Activated CD4-positive, alpha-beta memory T cell treated with anti-CD3 and anti-CD28 coated beads for 36 hours (primary cell): ENCODE measurements at places on chromosomes 6 and 20. TPM values are rescaled to one million over a fixed set of nuclear protein-coding genes. Genes with fewer than 3 reads are reported as not detected.

Gene RIPPLY2
- not detected for total RNA-seq

Gene TRIM31
- total RNA-seq: not detected

Gene RNF144B
- total RNA-seq: 2.9 TPM

- no peaks in the 10 kb centered on the region for H3K4me1 ChIP-seq
- no peak for DNase-seq
Measured at GRCh38 chr6:22828179-22829062, 259.1 kb downstream of the HDGFL1 start.

GRCh38 chr6:53179961-53180651 lies 31.5 kb upstream of the GCM1 start:
- peaks cover 2% of the 10 kb centered on the region for H3K4me1 ChIP-seq
- H3K27ac ChIP-seq: no peak overlapping the region
- H3K27me3 ChIP-seq: no peaks in the 10 kb centered on the region

- H3K27ac ChIP-seq: no peak overlapping the region
- no peak overlapping the region for H3K4me3 ChIP-seq
- peaks cover 84% of the 10 kb centered on the region for H3K36me3 ChIP-seq
- H3K27me3 ChIP-seq: no peaks in the 10 kb centered on the region
Measured at GRCh38 chr6:125279961-125280360, 21.8 kb downstream of the HDDC2 start.

- no peak for DNase-seq
- no peak overlapping the region for H3K4me3 ChIP-seq
- no peak overlapping the region for H3K27ac ChIP-seq
- peaks cover 3% of the 10 kb centered on the region for H3K4me1 ChIP-seq
- H3K36me3 ChIP-seq: peaks cover 4% of the 10 kb centered on the region
Measured at GRCh38 chr6:12173661-12174060, 116.5 kb upstream of the EDN1 start.

GRCh38 chr6:39266782-39267355 lies 37.6 kb upstream of the KCNK5 start:
- peaks cover 3% of the 10 kb centered on the region for H3K27me3 ChIP-seq
- H3K36me3 ChIP-seq: no peaks in the 10 kb centered on the region
- no peak overlapping the region for H3K4me3 ChIP-seq

Gene MYMX
- not detected for total RNA-seq

DNA sequence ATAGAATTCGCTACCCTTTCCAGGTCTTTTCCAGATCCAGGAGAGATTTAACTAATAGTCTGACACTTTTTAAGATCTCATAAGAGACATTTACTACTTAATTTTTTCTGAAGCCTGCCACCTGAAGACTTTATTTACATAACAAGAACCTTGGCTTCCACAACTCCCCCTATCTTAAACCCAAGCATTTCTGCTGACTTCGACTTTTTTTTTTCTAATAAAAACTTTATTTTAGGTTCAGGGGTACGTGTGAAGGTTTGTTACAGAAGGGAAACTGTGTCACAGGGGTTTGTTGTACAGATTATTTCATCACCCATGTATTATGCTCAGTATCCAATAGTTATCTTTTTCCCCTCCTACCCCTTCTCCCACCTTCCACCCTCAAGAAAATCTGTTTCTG lies 64.9 kb upstream of the OR14J1 start:
- H3K4me3 ChIP-seq: no peak overlapping the region
- no peak for DNase-seq

DNA sequence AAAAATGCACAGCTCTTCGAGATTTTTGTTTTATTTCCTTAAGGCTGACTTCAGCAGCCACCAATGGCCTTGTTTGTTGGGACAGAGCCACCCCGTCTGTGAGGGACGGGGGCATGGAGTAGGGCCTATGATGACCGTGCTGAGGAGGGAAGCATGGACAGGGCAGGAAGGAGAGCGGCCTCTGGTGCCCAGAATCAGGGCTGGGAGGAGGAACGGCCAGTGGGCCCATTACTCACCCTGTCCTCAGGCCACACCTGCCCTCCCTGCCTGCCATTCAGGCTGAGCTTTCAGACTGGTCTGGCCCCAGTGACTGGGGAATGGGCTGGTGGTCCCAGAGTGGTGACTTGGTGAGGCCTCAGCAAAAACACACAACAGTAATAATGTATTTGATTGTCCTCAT lies 104.4 kb downstream of the SMOC2 start:
- no peak overlapping the region for H3K4me3 ChIP-seq
- H3K4me1 ChIP-seq: no peaks in the 10 kb centered on the region
- no peak for DNase-seq
- no peak overlapping the region for H3K27ac ChIP-seq

Gene ACOT8
- total RNA-seq: 25.5 TPM

- peaks cover 43% of the 10 kb centered on the region for H3K4me1 ChIP-seq
- H3K27me3 ChIP-seq: no peaks in the 10 kb centered on the region
- H3K27ac ChIP-seq: peak overlapping the region; percentile 54
- peaks cover 25% of the 10 kb centered on the region for H3K36me3 ChIP-seq
- peak overlapping the region; percentile 71 for H3K4me3 ChIP-seq
Measured at GRCh38 chr20:32189691-32190615, 17.6 kb downstream of the PLAGL2 start.

DNA sequence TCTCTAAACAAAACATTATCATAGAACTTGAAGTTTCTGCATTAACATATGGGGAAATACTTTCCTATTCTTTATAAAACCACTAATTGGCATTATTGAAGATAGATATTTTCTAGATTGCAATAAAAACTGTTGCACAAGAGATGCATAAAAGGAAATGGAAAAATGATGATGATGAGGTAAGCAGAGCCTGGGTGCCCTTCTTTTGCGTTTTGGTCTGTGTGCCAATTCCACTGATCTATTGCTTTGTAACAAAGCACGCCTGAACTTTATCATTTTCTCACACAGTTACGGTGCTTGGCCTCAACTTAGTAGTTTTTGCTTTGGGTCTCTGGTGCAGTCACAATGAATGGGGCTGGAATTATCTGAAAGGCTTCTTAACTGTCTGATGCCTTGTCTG lies 450.5 kb downstream of the MAFB start:
- H3K27me3 ChIP-seq: peaks cover 4% of the 10 kb centered on the region
- no peak overlapping the region for H3K27ac ChIP-seq
- DNase-seq: no peak
- no peak overlapping the region for H3K4me3 ChIP-seq

- no peaks in the 10 kb centered on the region for H3K36me3 ChIP-seq
- no peak overlapping the region for H3K4me3 ChIP-seq
- H3K27me3 ChIP-seq: no peaks in the 10 kb centered on the region
- no peak for DNase-seq
- peaks cover 14% of the 10 kb centered on the region for H3K4me1 ChIP-seq
- H3K27ac ChIP-seq: no peak overlapping the region
Measured at GRCh38 chr20:25356271-25356933, 34.2 kb downstream of the ABHD12 start.

GRCh38 chr6:129981598-129981997 lies 36.8 kb upstream of the L3MBTL3 start:
- DNase-seq: no peak
- no peak overlapping the region for H3K4me3 ChIP-seq
- H3K27me3 ChIP-seq: peaks cover 4% of the 10 kb centered on the region
- no peak overlapping the region for H3K27ac ChIP-seq

Gene BTBD3
- 2.0 TPM for total RNA-seq

- H3K4me1 ChIP-seq: peaks cover 23% of the 10 kb centered on the region
- DNase-seq: no peak
- H3K4me3 ChIP-seq: no peak overlapping the region
- no peaks in the 10 kb centered on the region for H3K27me3 ChIP-seq
- no peak overlapping the region for H3K27ac ChIP-seq
Measured at GRCh38 chr6:45075246-45075645, 252.9 kb upstream of the RUNX2 start.

DNA sequence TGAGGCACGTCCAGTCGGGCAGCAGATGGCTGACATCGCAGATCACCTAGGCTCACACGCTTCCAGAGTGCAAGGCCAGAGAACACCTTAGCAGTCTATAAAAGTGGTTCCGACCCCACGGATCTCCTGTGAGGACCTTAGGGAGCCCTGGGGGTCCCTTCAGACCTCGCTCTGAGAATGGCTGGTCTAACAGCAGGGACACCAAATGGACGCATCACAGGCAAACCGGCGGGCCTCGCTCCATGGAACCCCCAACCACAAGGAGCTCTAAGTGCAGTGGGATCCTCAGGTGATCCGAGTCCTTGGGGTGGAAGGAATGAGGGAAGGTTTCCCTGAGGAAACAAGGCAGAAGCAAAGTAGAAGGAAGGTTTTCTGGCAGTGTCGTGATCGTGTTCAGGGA lies 135.4 kb downstream of the SMOC2 start:
- H3K36me3 ChIP-seq: no peaks in the 10 kb centered on the region
- no peaks in the 10 kb centered on the region for H3K27me3 ChIP-seq
- no peak for DNase-seq
- no peak overlapping the region for H3K4me3 ChIP-seq
- no peaks in the 10 kb centered on the region for H3K4me1 ChIP-seq

DNA sequence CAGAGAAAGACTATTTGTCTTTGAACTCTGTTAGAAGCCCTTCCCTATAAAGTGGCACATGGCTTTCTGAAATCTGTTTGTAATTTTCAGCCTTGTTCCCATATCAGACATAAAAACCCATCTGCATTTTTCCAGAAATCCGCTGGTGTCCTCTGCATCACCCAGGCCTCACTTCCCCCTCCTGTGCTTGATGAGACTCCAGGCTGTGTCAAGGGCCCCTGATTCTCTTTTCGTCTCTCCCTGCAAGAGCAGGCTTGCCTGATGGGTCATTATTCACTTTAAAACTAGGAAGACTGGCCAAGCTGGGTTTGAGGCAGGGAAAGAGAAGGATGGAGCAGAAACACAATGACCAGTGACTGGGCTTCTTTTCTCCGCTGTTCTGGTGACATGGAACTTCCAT lies 10.6 kb upstream of the PROKR2 start:
- H3K4me3 ChIP-seq: no peak overlapping the region
- no peak overlapping the region for H3K27ac ChIP-seq
- no peak for DNase-seq
- peaks cover 10% of the 10 kb centered on the region for H3K27me3 ChIP-seq
- no peaks in the 10 kb centered on the region for H3K36me3 ChIP-seq
- no peaks in the 10 kb centered on the region for H3K4me1 ChIP-seq

Gene C6orf163
- total RNA-seq: 0.95 TPM

Gene RNF39
- total RNA-seq: not detected

Gene MRPL14
- 49.5 TPM for total RNA-seq

- no peaks in the 10 kb centered on the region for H3K36me3 ChIP-seq
- no peak for DNase-seq
- peaks cover 56% of the 10 kb centered on the region for H3K27me3 ChIP-seq
- H3K4me3 ChIP-seq: no peak overlapping the region
Measured at GRCh38 chr6:41379306-41379705, 43.9 kb downstream of the NCR2 start.

DNA sequence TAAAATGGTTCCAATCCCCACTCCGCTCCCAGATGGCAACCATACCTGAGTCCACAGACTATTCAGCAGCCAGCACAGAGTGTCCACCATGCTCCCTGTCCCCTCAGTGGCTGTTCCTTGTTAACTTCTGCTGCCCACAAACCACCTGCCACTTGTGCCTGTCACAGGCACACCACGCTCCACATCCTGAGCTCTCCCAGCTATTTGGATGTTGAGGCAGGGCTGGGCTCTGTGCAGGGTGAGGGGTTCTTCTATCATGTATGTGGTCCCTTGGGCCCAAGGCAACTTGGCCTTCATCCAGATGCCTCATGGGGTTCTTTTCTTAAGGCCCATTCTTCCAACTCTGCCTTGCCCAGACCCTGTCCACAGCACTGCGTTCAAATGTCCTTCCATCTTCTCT lies 34.0 kb upstream of the NXT1 start:
- DNase-seq: no peak
- H3K27me3 ChIP-seq: peaks cover 4% of the 10 kb centered on the region
- no peak overlapping the region for H3K27ac ChIP-seq

Gene PPARD
- total RNA-seq: 19.9 TPM

- no peak overlapping the region for H3K4me3 ChIP-seq
- H3K27ac ChIP-seq: no peak overlapping the region
- DNase-seq: no peak
- H3K4me1 ChIP-seq: no peaks in the 10 kb centered on the region
- no peaks in the 10 kb centered on the region for H3K27me3 ChIP-seq
Measured at GRCh38 chr6:119960036-119960435, 610.5 kb upstream of the MAN1A1 start.

Gene TSBP1
- not detected for total RNA-seq

DNA sequence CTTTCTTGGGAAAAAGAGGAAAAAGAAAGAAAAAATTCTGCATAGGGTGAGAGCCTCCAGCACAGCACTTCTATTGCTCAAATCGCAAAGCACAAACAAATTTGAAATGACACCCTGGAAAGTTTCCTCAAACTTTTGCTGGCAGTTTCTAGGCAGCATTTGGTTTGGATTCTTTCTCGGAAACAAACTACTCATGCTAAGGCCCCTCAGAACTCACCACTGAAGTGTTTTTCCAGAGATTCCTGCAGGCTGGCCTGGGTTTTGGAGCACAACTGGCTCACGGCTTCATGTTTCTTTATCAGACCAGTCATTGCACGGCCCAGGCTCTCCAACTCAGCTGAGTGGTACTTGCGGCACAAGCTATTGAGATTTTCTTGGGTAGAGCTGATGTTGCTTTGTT lies 237.8 kb downstream of the SYNE1 start:
- no peaks in the 10 kb centered on the region for H3K4me1 ChIP-seq
- H3K4me3 ChIP-seq: no peak overlapping the region
- no peaks in the 10 kb centered on the region for H3K36me3 ChIP-seq
- H3K27me3 ChIP-seq: peaks cover 5% of the 10 kb centered on the region
- no peak overlapping the region for H3K27ac ChIP-seq

GRCh38 chr6:154814063-154814462 lies 80.8 kb downstream of the SCAF8 start:
- H3K36me3 ChIP-seq: peaks cover 60% of the 10 kb centered on the region
- no peaks in the 10 kb centered on the region for H3K27me3 ChIP-seq
- H3K27ac ChIP-seq: no peak overlapping the region
- DNase-seq: no peak
- H3K4me1 ChIP-seq: peaks cover 7% of the 10 kb centered on the region
- H3K4me3 ChIP-seq: no peak overlapping the region

DNA sequence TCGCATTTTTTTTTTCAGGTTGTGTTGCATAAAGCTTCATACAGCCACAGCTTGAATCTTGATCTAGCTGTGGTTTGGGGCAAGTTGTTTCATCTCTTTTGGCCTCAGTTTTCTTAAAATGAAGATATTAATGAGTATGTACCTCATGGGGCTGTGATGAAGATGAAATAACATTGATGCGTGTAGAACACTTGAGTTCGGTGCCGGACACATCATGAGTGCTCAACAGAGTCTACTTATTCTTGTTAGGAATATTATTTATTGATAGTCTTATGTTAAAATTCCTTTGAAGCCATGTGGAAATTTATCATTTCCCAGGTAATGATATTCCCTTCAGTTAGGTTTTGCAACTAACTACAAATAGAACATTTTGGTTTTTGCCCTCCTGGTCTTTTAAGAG lies 3.4 kb downstream of the PAQR8 start:
- H3K27me3 ChIP-seq: no peaks in the 10 kb centered on the region
- H3K36me3 ChIP-seq: peaks cover 18% of the 10 kb centered on the region
- peaks cover 56% of the 10 kb centered on the region for H3K4me1 ChIP-seq
- H3K4me3 ChIP-seq: no peak overlapping the region

Gene NR2E1
- not detected for total RNA-seq

DNA sequence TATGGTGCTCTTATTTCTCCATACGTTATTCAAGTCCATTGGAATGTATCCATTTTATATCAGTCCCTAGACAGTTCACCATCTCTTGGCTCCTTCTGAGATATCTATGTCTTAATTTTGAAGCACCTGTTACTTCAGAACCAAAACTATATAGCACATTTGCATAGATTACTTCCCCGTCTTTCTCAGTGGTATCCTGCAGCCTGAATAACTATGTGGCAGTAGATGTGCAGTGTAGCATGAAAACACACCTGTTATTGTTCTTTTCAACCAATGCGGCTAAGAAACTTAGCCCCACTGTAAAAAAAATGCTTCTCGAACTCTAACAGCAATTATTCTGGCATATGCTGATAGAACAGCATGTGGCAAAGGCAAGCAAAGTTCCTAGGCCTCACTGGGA lies 1184.4 kb upstream of the ADGRB3 start:
- no peak overlapping the region for H3K4me3 ChIP-seq
- no peaks in the 10 kb centered on the region for H3K36me3 ChIP-seq
- no peaks in the 10 kb centered on the region for H3K27me3 ChIP-seq
- H3K27ac ChIP-seq: no peak overlapping the region
- no peaks in the 10 kb centered on the region for H3K4me1 ChIP-seq
